T-helper 2 cell (primary cell): ENCODE measurements at places on chromosomes 6 and 20.

DNA sequence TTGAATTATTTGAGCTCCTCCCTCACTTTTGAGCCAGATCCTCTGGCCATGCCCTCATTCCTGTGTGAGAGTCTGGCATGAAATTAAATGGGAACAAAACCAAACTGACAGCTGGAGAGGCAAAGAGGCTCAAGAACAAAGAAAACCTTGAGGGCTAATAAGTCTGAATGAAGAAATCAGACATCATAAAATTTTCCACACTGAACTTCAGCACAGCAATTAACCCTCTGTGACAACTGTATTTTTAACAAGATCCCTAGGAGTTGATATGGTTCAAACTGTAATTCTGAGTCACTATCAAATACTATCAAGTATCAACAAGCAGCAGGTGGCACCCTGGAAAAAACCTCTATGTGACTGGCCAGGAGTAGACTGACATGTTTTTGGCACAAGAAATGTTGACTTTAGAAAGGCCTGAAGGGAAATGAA lies 109.4 kb upstream of the EMILIN3 start:
- DNase-seq: no peak

GRCh38 chr6:4931530-4932227 lies 72.2 kb downstream of the RPP40 start:
- no peak for DNase-seq

DNA sequence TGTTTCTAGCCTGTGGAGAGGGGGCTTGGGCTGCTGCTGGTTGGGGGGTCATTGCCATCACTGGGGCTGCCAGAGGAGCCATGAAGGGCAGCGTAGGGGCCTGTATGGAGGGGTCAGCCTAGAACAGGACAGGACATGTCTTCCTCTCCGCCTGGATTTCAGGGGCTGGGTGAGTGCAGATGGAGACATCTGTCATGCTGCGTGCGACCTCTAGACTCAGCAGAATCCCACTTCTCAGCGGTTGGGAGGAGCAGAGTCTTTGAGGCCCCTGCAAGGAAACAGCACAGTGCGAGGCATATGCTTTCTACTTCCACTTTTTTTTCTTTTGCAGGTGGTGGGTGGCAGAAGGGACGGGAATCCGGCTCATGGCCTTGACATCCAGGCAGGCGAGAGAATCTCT lies 67.9 kb downstream of the EZR start:
- no peak for DNase-seq

DNA sequence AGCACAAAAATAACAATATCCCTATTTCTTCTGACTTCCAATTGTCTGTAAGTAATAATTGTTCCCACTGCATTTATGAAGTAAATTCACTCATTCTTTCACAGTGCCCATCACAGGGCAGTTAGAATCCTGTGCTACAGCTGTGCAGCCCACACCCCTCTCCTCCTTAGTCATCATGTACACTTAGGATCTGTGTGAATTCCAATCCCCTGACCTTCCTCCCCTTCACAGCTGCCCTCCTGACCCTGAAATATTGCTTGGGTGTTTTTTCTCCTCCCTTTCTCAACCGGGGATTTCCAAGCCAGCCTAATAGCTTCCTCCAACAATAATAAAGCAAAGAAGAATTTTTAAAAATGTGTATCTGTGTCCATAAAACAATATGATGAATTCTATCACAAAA lies 91.5 kb upstream of the BEND6 start:
- DNase-seq: no peak

- no peak for DNase-seq
Measured at GRCh38 chr6:89689732-89690131, 51.2 kb upstream of the LYRM2 start.

DNA sequence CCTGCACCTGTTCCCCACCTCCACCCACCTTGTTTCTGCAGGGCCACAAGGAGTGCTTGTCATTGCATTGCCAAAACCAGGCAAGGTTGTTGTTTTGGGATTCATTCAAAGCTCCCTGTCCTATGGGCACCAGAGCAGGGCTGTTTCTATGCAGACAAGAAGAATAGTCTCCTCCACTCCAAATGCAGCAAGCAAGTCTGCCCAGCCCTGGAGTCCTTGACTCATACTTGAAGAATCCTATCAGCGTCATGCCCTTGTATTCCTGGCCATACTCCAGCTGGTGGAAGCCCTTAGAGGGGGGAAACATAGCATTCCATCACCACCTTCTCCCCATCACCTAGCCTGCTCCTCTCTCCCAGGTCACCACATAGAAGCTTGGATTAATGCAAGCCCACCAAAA lies 145.3 kb upstream of the ECI2 start:
- no peak for DNase-seq

DNA sequence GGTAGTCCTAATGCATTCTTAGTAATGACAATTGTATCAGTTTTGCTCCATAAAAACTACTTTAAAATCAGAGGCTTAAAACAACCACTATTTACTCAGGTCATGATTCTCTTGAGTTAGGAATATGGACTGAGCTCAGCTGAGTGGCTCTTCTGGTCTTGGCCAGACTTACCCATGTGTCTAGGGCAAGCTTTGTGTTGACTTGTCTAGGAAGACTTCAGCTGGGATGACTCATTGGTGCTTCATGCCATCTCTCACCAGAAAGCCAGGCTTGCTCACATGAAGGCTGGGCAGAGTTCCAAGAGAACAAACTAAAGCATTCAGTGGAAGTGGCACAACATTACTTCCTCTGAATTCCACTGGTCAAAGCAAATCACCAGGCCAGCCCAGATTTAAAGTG lies 155.3 kb downstream of the DHX35 start:
- no peak for DNase-seq

GRCh38 chr20:6113951-6114350 lies 8.9 kb downstream of the FERMT1 start:
- no peak for DNase-seq

GRCh38 chr6:13695252-13695651 lies 16.4 kb downstream of the RANBP9 start:
- no peak for DNase-seq

DNA sequence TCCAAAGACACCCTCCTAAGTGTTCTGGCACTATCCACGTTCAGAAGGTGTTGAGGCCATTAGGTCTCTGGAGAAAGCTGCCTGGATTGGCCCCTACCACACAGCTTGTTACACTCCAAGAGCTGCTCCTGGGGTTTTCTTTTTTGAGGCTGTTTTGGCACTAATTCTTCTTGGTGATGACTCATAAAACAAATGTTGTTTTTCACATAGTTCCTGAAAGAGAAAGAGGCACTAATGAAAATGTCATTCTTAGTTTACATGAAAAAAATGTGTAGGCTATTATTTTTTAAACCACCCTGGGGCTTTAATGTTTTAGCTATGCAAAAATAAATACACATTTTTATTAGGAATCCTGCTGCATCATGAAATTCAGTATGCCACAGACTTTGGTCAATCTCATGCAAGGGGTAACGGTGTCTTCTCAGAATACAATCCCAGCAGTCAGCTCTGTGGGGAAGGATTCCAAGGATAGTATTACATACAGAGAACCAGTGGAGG lies 38.1 kb downstream of the TBPL1 start:
- DNase-seq: no peak

DNA sequence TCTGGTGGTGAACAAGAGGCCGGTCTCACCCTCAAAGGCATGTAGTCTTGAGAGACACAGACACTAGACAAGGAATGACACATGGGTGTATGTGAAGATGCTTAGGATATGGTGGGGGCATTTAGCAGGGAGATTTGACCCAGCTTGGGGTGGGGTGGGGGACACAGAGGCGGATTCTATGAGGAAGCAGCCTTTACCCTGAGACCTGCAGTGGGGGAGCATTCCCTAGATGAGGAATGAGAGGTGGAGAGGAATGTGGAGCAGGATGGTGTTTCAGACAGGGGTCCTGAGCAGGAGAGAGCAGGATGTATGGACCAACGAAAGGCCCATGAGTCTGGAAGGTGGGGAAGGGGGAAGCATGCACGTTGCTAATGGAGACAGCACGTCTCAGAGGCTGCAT lies 57.8 kb downstream of the PHACTR3 start:
- DNase-seq: no peak

DNA sequence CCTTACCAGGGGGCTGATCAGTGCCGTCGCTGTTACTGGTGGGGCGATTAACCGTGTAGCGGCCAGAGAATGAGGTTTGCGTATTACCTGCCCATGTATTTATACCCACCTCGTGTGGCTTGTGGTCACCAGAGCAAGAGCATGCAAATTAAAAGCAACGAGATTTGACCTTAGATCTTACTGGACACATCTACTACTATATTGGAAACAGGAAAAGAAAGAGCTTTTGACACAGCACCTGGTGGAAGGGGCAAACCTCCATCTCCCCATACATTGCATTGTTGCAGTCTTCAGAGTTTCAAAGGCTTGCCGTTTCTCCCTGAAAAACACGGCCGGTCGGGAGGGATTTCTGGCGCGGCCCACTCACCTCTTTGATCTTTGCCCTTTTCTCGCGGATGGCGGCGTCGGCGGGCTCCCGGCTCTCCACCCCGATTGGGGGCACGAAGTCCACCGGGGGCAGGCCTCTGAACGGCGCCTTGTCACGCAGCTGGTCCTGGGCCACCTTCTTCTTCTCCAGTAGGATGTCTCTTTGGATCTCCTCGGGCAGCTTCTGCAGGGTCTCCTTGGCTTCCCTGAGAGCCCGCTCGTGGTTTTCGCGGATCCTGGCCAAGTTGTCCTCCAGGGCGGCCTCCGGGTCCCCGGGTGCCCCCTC lies 1.3 kb downstream of the MAN1A1 start:
- peak; percentile 19 for DNase-seq

DNA sequence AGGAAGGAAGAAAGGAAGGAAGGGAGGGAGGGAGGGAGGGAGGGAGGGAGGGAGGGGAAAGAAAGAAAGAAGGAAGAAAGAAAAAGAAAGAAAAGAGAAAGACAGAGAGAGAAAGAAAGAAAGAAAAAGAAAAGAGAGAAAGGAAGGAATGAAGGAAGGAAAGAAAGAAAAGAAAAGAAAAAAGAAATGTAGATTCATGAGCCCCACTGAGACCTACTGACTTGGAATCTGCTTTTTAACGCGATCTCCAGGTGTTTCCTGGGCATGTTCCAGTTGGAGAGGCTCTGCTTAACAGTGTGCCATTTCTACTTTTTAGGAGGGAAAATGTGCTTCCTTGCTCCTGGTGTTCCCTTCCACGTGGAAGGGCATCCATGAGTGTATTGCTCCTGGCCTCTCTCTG lies 16.4 kb downstream of the DEFB132 start:
- no peak for DNase-seq

DNA sequence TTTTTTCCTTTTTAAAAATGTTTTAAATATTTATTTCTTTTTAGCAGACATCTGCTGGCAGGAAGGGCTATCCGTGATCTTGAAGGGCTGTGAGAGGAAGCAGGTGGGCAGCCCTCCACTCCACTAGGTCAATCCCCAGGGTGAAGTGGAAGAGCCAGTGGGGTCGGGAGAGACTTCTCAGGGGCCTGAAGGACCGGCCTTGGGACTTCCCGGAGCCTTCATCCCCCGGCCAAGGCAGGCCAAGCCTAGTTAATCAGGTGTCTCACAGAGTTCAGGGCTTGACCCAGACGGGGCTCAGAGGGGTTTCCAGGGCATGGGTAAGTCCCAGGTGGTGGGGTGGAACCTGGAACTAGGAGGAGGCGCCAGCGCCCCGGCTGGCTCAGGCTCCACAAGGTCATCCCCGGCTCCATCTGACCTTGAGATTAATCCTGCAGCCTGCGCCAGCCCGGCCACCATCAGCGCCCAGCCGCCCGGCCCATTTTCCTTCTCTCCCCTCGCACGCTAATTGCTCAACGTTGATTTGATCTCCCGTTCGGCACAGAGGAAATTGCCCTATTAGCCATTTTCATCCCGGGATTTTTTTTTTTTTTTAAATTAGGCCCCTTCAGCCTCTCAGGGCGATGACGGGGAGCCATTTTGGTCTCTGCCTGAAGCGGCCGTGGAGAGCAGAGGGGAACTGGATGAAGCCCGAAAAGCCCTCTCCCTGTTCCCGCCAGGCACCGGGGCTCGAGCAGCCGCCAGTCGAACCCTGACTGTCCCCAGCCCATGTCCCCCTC lies 44.4 kb downstream of the MDFI start:
- no peak for DNase-seq

DNA sequence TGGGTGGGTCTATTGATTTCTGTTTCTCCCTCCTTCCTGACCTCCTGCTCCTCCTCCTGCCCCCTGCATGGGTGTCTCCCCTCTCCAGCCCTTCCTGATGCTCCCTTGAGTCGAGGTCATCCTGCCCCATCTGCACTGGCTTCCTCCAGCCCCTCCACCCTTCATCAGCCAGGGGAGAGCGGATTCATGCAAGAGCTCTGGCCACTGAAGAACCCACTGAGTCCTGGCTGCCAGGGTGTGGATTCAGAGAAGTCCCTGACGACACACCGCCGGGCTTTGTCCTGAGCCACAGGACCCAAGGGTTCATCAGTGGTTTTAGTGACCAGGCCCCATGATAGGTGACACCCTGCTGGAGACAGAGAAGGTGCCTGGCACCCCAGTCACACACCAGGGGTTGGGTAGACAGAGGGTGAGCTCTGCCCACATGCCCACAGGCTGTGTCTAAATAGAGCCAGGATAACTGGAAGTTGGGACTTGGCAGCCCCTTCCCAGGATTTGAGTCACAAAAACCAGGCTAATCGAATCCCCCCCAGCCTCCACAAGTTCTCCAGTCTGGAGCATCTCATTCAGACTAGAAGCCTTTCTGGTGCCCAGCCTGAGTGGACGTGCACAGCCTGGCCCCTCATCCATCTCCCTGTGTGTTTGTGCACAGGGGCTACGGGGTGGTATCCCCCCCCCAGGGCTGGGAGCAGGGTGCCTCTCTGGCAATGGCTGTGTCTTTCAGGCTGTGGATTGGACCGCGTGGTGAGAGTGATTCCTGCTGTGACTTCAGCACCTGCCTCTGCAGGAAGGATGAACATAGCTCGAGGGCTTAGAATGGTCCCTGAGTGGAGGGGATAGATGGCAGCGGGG lies 1.2 kb downstream of the GFRA4 start:
- DNase-seq: no peak

GRCh38 chr20:44743916-44744655 lies 1.6 kb upstream of the KCNK15 start:
- DNase-seq: no peak

DNA sequence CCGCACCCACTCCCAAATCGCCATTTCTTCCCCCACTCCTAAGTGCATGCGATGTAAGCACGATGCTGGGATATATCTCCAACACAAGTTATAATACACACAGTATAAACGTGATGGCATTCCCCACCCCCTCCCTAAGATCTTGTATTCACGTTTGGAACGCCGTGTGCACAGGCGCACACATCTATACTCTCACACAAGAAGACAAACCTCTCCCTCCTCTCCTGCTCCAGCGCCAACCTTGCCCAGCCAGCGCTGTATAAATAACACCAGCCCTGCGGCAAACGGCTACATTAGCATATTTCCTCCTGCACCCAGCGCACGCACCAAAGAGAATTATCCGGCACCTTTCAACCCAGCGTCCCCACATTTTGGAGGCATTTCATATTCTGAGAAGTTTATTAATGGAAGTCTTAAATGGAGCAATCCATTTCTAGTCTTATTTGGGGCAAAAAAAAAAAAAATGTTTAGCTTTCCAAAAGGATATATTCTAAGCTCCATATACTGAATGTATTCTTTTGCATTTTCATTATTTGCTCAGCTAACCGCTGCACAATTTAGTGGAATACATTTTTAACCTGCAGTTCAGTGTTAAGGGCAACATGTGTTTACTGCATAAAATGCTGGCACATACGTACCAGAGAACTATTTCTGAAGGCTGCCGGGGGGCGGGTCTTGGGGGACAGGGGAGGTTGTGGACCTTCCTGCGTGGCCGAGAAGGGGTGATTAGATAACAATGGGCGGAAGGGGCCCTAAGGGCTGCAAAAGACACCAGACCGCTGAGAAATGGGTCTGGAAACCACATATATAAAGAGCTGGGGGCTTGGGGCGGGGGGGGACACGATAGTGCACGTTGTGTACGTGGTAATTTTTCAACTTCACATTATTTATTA lies 1.1 kb upstream of the SLC22A23 start:
- no peak for DNase-seq

- no peak for DNase-seq
Measured at GRCh38 chr6:98787435-98787834, 46.9 kb upstream of the POU3F2 start.
